ENCODE measurements at places on chromosomes 1 and 21.

DNA sequence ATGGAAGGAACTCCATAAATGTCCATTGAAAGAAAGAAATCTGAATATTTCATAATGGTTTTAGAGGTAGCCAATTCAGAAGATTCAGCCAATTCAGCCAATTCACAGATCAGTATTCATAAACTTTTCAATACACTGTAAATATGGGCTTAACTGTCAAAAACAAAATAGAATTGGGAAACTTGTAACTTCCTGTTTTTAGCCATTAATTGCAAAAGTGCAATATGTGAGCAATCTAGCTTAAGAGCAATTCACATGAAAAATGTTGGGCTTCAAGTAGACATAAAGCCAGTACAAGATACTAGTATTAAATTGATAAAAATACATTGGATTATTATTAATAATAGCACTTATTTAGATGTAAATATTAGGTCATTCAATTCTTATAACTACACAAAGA is 27.5 kb upstream of the PLPPR4 start:
- DNase-seq: no peak

DNA sequence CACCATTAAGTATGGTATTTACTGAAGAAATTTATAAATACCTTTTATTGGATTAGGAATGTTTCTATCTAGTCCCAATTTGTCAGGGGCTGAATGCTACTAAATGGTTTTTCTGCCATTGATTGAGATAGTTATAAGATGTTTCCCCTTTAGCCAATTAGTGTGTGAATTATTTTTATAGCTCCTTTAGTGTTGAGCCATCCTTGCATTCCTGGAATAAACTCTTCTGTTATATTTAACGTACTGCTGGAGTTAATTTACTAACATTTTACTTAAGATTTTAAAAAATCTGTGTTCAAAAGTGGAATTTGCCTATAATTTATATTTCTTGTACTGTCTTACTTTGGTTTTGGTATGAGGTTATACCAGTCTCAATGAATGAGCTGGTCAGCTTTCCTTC is 25.4 kb upstream of the LRRC3 start:
- DNase-seq: no peak

- no peak for DNase-seq
Measured at GRCh38 chr21:44461464-44462001, 6.2 kb downstream of the LRRC3 start.

DNA sequence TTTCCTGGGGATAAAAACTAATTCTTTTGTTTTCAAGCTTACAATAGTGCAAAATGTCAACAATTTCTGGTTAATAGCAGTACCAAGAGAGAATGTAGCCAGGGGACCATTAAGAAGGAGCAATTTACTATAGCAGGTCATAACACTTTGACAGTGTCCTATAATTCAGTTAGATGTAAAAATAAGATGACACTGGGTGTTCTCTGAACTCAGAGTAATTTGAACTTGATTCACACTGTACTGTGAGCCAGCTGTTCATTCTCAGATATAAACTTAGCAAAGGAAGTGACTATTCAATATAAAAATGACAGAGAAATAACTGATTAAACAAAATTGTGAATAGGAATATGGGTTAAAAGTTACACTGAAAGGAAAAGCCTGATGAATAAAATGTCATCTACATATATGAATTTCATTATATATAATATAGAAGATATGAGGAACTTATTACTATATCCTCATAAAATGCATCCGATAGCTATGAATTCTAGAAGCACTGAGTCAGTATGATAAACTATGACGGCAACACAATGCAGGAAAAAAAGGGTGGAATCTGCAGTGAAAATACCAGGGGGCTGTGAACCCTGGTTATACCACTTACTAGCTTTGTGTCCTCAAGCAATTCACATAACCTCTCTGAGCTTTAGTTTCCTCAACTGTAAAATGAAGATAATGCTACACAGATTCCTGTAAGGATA is 135.9 kb downstream of the ACBD6 start:
- DNase-seq: no peak

DNA sequence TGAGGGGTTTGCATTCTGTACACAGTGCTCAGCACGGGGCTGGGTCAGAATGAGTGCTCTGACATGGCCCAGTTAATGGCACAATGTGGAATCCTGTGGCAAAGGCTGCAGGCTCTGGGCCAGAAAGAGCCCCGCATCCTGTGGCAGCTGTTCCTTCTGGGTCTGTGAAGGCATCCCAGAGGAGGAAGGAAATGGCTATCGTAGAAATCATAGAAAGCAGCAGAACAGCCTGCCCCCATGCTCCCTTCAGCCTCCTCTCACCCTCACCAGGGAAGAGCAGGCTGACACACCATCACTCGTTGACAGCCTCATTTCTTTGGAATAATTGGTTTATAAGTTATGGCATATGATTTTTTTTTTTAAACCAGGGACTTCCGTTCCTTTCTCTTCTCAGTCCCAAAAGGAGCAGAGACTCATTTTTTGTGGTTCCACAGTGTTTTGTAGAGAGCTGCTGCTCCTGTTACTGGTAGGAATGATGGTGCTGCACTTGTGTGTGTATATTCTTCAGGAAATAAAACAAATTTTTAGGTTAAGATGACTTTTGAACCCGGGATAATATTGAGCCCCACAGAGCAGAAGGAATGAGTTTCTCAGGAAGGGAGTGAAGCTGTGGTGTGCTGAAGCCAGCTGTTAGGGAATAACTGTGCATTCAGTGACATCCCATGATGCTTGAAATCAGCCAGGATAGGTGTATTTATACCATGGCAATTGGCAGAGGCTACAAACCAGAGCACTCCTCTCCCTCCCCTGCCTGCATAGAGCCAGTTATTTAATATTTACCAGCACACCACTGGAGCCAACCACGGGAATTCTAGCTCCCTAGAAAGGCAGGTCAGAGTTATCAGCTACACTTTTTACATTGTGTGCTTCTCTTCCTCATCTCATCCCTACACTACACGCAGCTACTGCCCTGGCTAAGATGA is 32.0 kb downstream of the PLXNA2 start:
- DNase-seq: no peak

All from AG09309 (cell line).